ENCODE measurements at places on chromosomes 2 and 18. TPM values are rescaled to one million over a fixed set of nuclear protein-coding genes. Genes with fewer than 3 reads are reported as not detected.
A peak's percentile ranks its signal among the peaks of the same experiment; 100 is the strongest.

BOLL gene
- total RNA-seq = 6.5 TPM

RMDN2 gene
- 4.7 TPM for total RNA-seq

MC4R gene
- total RNA-seq = not detected

SULT1C2 gene
- not detected for total RNA-seq

DNA sequence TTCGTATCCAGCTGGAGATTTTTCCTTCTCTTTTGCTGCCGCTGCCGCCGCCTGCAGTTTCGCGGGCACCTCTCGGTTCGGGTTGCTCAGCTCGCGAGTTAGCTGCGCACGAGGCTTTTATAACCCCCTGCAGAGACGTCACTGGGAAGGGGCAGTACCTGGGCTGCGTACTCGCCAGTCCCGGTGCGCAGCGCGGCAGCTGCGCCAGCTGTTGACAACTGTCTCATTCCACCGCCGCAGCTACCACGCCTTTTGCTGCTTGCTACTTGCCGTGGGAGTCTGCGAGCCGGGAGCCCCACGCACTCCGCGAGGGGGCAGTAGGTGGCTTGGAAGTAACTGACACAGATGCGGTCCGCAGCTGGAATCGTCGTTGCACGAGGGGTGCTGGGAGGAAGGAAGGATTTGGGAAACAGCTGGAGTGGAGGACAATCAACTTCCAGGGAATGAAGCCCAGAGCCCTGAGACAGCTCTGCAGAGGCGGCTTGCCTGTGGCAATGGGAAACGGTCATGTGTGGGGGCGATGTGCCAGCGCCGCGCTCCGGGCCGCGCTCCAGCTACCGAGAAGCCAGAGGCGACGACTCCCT lies at the start of gene TACR1:
TACR1 (minus strand) TSS at position 93 of the 584 bp plus-strand sequence. CDS start 586 bp downstream, outside the sequence.
- peak; percentile 49 for DNase-seq

DNA sequence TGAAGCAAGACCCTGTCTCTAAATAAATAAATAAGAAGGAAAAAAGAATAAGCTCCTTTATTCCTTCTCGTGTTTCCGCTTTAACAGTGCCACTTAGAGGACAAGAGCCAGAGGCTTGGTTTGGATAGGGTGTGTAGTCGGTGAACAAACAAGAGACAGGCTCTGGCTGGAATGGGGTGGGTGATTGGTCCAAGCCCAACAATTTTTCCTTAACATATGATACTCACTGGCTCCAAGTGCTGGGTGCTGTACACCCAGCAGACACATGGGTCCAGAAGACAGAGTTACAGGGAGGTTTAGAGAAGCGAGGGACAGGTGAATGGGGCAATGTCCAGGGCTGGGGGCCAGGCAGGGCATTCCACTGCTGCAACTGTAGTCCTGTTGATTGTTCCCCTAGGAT lies 77.8 kb downstream of the NCAPH start:
- DNase-seq = peak; percentile 30

GRCh38 chr2:207670887-207671286 lies 40.6 kb upstream of the CCNYL1 start:
- no peak for DNase-seq

GRCh38 chr2:164061129-164061746 lies 325.4 kb upstream of the FIGN start:
- no peak for DNase-seq

- DNase-seq = no peak
Observed at GRCh38 chr2:200301953-200302858, 4.3 kb upstream of the SPATS2L start.

DNA sequence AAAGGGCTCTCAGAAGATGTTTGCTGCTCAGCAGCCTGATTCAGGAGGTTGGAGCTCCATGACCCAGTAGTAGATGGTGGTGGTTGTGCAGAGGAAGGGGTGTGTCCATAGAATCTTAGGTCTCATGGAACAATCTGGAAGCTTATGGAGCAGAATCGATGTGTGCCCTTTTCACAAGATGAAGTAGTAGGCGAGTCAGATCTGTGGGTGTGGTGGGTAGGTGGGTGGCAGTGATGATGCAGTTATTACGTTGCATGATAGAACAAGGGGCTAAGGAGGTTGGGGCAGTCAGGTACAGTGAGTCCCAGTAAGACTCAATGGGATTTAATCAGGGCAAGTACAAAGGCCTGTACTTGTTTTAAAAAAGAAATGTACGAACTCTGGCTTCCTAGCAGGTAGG lies 9.1 kb downstream of the TET3 start:
- DNase-seq = no peak

Measured in psoas muscle (tissue), 8 donors.